NCI-H2171 treated with DMSO at 0.1 percent for 48 hours (cell line): ENCODE measurements at places on chromosomes 7 and 10.

- DNase-seq, result no peak
Measured at GRCh38 chr10:98038288-98038687, 7.9 kb upstream of the CRTAC1 start.

- no peak for DNase-seq
Measured at GRCh38 chr7:4951903-4952636, 6.9 kb downstream of the MMD2 start.

DNA sequence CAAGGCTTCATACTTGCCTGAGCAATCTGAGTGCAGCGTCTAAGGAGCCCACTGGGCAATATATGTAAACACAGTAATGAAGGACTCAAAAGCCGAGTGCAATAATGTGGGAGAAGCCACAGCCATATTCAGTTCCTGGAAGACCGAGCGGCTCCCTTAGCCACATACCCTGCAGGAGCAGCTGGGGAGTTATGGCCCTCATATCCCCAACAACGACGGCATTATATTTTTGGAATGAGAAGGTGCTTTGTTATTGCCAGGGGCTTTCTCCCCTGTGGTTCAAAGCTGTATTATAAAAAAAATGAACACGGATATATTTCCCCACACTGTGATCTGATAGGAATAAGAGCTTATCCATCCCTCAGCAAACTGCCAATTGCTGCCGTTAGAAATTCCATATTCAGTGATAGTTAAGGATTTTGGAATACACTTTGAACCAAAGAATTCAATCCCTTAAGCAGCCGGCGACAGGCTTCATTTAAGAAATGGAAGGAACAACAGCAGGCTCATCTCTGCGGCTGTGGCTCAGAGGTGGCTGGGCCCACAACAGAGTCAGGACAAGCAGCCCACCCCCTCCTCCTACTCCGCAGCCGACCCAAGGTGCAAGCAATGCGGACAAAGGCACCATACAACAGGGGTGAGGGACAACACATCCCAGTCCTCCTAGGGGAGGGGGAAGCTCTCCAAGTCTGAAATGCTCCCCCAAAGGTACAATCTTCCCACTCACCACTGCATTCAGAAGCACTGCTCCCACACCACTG, 77.2 kb downstream of the TNS3 start:
- DNase-seq, result no peak

GRCh38 chr7:1058821-1059199, 14.5 kb downstream of the GPR146 start:
- DNase-seq, result no peak

GRCh38 chr7:157707983-157708918, 371.4 kb downstream of the DNAJB6 start:
- DNase-seq, result no peak

DNA sequence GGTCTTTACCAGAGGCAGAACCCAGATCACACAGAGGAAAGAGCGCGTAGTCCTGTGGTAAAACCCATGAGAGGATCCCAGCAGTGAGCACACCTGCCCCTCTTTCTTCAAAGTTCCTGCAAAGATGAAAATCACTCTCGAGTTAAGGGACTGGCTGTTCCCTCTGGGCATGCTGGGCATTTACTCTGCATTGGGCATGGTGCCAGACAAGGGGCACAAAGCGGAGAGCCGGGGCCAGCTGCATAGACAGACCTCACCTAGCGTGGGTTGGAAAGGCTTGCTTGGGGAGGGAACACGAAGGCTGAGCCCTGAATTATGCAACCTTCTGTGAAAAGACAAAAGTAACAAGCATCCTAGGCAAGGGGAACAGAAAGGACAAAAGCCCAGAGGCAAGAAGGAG, 120.0 kb upstream of the TCERG1L start:
- peak; percentile 45 for DNase-seq

DNA sequence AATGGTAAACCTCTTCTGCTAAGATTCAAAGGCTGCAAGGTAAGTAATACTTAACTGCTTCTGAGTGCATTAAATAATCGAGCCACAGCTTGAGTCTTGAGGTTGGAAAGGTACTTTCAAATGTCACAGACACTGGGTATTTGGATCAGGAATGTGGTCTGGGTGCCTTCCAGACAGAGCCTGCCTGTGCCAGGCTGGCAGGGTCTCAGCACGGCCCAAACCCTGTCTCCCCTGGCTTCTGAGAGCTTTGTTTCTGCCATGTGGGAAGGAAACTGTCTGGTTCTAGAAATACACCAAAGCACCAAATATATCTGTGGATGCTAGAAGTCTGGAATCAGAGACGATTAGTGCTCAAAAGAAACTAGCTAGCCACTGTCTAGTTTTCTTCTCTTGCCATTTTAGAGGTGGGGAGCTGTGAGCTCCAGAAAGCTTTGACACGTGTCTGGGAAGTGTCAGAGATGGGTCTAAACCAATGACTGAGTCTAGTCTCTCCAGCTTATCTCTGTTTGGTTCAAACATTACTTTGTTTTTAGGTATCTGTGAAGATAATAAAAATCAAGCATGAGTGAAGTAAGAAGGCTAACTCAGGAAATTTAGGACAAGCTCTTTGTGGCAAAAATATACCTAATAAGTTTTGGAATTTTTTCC, 162.8 kb downstream of the CYP26A1 start:
- no peak for DNase-seq

DNA sequence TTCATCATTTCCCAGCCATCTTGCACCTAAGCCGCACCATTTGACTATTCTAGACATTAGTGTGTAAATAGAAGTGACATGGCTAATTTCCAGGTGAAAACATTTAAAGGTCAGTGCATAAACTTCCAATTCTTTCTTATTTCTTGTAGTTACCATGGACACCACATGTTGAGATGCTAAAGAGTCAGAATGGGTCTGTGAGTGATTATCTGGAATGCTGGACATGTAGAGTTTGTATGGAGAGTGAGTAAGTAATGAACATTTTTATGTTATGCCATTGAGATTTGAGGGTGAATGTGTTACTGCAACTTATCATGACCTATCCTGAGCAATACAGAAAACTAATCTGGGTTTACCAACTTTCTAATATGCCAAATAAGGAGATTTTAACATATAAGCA, 60.4 kb downstream of the MEOX2 start:
- no peak for DNase-seq

GRCh38 chr7:35319606-35320005, 65.7 kb upstream of the TBX20 start:
- peak; percentile 83 for DNase-seq

DNA sequence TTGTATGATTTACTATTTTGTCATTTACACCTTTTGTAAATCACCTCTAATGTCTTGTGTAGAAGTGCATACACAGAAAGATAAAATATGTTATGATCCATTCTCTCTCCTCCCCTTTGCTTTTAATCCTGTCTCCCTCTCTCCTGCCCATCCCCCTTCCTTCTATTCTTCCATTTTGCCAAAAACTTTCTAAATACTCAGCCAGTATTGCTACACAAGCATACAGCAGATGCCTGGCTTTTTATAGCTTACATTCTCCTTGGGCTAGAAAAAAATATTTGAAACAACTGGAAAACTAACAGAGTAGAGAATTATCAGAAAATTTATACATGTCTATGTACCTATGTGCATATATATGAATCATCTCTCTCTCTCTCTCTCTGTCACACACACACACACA, 308.7 kb upstream of the BMPER start:
- DNase-seq, result no peak

DNA sequence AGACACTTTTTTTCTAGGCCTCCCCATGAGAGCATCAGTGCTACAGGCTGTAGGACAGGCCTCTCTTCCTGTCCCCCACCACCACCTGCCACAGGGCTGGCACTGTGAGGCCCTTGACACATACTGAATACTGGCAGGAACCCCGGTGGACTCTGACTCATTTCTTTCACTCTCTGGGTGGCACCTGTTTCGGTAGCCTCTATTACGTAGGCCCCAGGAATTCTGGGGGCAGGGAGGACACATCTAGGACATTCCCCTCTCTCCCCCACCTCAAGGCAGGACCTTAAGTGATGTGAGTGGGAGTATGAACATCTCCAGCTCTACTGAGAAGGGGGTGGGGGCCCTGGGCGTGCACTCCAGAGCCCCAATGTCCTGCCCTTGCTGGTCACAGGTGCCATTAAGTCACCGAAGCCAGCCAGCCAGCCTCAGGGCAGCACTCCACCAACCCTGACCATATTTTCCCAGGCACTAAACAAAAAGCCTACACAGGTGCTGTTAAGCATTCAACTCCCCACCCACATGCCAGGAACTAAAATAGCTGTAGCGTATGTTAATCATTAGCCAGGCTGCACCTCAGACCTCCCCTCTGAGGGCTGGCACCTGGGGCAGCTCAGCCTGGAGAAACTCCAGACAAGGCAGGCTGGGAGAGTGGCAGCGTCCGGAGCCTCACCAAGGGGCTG, 8.9 kb downstream of the ANXA11 start:
- peak; percentile 15 for DNase-seq

DNA sequence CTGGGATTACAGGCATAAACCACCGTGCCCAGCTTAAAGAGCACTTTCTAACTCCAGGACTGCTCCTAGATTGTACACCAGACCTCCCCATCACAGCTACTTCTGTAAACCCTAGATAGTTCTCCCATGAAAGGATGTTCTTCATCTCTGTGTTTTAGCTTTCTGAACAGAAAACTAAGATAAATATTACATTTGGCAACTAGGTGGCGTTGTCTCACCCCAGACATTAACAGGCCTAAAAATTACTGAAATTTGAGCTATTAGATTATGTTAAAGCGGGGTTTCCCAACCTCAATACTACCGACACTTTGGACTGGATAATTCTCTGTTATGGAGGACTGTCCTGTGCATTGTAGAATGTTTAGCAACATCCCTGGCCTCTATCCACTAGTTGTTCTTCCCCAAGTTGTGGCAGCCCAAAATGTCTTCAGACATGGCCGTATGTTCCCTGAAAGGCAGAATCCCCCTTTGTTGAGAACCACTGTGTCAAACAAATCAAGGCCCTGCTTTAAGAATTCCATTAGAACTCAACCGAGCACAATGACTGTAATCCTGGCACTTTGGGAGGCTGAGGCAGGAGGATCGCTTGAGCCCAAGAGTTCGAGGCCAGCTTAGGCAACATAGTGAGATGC, 19.1 kb downstream of the ATOH7 start:
- peak; percentile 18 for DNase-seq
